ENCODE measurements at places on chromosomes 7 and 10.

- DNase-seq, result no peak
Measured at GRCh38 chr7:112150823-112151641, 55.2 kb downstream of the DOCK4 start.

DNA sequence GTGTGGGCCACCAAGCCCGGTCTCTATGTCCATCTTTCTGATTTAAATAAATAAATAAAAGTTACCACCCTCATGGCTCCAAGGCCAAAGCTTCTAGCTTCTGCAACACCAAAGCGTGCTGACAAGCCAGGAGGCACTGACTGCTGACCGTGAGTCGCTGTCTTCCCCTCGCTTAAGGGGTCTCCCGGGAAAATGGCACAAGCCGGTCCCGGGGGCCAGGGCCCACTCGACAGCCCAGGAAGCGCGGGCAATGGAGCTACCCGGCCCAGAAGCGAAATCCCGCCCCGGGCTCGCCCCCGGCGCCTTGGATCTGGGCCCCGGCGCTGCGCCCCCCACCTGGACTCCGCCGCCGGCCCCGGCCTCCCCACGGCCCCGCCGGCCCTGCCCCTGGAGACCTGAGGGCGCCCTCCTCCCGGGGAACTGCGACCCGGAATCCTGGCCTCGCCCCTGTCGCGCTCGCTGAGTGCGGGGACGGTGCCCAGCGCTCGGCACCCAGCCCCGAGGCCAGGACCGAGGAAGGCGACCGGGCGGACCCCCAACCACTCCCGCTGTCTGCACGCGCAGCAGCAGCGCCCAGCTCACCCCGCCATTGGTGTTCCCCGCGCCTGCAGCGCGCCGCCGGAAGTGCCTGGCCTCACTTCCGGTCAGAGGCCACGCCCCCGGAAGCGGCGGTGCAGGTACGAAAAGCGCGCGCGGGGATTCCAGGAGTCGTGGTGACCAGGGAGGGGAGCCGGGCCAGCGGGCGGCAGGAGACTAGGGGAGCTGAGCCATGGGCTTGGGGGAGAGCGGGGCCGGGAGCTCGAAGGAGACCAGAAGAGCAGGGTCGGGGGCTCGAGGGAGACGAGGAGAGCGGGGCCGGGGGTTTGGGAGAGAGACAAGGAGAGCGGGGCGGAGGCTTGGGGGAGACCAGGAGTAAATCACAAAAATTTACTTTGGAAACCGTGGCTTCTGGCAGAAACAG, at the start of the genes MRM2 and NUDT1:
Gene MRM2 (minus strand): TSS at position 626 of the 961 bp plus-strand sequence. CDS start 36 bp downstream, at position 590.
Gene NUDT1 (plus strand): TSS at position 647 of the 961 bp plus-strand sequence. CDS start 2,349 bp downstream, outside the sequence.
- DNase-seq, result peak; percentile 74

DNA sequence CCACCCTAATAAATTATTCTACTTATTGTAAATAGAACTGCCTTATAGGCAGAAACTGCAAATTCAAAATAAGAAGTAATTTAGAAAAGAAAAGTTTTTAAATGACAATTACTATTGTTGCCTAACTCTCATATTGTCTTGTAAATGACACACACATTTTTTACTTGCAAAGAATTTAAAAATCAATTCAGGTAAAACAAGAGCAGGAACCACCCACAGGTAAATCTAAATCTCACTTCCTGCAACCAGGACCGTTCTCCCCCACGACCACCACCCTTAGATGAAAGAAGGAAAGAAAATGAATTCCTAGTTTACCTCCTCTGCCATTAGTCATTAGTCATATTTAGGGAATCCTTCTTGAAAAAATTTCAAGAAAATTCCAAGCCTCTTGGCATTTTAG, 4.8 kb upstream of the AASS start:
- DNase-seq, result no peak

DNA sequence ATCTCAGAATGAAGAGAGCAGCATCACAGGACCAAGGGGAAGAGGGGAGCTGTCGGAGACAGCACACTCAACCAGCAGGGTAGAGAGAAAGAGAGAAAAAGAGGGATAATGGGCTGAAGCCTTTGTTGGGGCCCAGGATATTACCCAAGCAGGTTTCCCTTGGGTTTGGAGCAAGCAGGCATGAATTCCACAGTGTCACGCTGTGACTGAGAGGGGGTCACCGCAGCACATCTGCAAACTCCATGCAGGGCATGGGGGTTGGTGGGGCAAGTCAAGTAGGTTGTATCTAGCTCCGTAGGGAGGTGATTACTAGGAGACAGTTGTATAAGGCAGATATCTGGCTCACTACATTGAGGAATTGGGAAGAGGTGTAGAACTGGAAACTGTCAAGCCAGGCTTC, 42.2 kb upstream of the SEMA3E start:
- DNase-seq, result no peak

- DNase-seq, result no peak
Measured at GRCh38 chr7:47427051-47427643, 154.8 kb downstream of the TNS3 start.

Measured in CD4-positive, alpha-beta T cell treated with Interferon alpha-2 for 1 hour (primary cell).